Upper lobe of left lung (tissue), 6 donors: ENCODE measurements at places on chromosomes 2 and 18. TPM values are rescaled to one million over a fixed set of nuclear protein-coding genes. Genes with fewer than 3 reads are reported as not detected.

Gene HAAO
- 9.3 TPM for total RNA-seq

Gene VIT
- 0.54 TPM for total RNA-seq

Gene SCYGR4
- total RNA-seq = not detected

Gene NYAP2
- 2.0 TPM for total RNA-seq

Gene C1QL2
- total RNA-seq = not detected

Gene EFEMP1
- total RNA-seq = 257 TPM

DNA sequence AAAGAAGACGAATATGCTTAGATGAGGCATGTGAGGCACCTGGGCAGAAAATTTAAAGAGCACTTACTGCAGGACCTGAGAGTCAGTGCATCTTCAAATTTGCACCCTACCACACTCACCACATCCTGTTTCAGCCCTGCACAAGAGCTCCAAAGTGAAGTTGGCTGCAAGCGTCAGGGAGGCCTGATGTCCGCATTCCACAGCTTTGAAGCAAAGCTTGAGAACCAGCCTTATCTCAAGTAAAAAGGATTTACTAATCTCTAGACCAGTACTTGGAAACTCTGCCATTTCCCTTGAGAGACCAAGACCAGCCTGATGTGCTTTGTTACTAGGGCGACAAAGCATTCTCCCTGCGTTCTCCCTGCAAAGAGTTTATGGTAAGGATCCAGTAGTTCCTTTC is 3.4 kb upstream of the ASNSD1 start:
- H3K4me1 ChIP-seq = peaks cover 26% of the 10 kb centered on the region
- no peaks in the 10 kb centered on the region for H3K27me3 ChIP-seq
- H3K27ac ChIP-seq = peak overlapping the region; percentile 65
- no peaks in the 10 kb centered on the region for H3K36me3 ChIP-seq

DNA sequence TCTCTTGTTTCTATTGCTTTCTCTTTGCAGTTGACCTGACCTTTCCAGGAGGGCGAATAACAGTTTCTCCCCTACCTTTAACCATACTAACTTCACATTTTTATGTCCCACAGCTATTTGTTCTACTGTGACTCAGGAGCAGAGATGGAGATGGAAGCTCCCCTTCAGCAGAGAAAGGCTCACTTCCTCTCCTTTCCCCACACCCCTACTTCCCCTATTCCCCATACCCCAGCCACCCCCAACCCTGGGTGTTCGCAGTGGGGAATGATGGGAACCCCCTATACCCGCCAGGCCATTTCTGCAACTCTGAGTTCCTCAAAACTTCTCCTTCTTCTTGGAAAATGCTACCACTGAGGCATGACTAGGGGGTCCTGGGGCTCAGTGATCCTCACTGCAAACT is 285.4 kb upstream of the MGAT5 start:
- DNase-seq = no peak
- H3K4me1 ChIP-seq = no peaks in the 10 kb centered on the region
- H3K27ac ChIP-seq = no peak overlapping the region
- H3K4me3 ChIP-seq = no peak overlapping the region

DNA sequence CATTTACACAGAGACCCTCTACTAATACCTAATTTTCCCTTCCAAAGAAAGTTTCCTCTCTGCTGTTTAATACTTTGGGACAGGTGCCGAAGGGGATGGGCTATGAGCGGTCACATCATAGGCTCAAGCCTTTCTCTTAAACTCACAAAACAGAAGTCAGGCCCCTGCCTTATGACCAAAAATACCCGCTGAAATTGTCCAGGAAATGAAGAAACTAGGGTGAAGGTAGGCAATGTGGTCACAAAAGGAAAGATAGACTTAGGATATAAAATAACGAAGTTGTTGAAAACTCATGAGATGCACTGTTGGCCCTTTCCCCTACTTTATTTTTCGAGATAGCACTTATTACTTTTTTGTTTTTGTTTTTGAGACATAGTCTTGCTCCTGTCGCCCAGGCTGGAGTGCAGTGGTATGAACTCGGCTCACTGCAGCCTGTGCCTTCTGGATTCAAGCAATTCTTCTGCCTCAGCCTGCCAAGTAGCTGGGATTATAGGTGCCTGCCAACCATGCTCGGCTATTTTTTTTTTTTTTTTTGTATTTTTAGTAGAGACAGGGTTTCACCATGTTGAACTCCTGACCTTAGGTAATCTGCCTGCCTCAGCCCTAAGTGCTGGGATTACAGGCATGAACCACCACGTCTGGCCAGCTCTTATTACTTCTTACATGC is 16.3 kb downstream of the SLC8A1 start:
- DNase-seq = no peak
- H3K27me3 ChIP-seq = no peaks in the 10 kb centered on the region
- no peak overlapping the region for H3K4me3 ChIP-seq

- H3K4me1 ChIP-seq = peaks cover 28% of the 10 kb centered on the region
- peak; percentile 96 for DNase-seq
- H3K36me3 ChIP-seq = no peaks in the 10 kb centered on the region
These were observed 4.6 kb upstream of the MLPH start for GRCh38 chr2:237482485-237482884.

DNA sequence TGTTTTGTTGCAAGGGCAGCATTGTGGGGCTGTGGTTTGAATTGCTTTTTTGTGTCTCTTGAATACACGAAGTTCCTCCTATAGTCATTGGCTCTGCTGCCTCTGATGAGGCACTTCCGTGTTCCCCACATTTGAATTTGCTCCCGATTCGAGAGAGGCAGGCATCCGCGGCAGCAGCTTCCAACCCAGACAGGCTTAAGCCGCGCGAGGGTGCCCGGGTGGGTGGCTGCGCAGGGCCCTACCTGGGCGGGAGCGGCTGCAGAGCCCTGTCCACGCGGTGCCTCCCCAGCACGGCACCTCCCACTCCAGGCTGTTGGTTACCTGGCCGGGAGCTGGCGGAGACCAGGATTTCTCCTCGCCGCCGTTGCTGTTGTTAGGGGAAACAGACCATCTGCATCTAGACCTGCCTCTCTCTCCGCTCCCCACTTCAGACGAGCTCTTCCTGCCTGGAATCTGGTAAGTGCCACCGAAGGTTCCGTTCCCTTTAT is 151.3 kb downstream of the NEDD4L start:
- DNase-seq = peak; percentile 53
- H3K27me3 ChIP-seq = no peaks in the 10 kb centered on the region
- peak overlapping the region; percentile 77 for H3K27ac ChIP-seq
- peaks cover 5% of the 10 kb centered on the region for H3K4me1 ChIP-seq
- H3K36me3 ChIP-seq = no peaks in the 10 kb centered on the region
- peak overlapping the region; percentile 50 for H3K4me3 ChIP-seq

GRCh38 chr2:148553332-148553887 is 91.1 kb upstream of the EPC2 start:
- no peaks in the 10 kb centered on the region for H3K36me3 ChIP-seq
- no peak for DNase-seq
- H3K27me3 ChIP-seq = no peaks in the 10 kb centered on the region
- H3K4me3 ChIP-seq = no peak overlapping the region

- H3K36me3 ChIP-seq = no peaks in the 10 kb centered on the region
- H3K27me3 ChIP-seq = no peaks in the 10 kb centered on the region
- H3K4me3 ChIP-seq = no peak overlapping the region
- H3K4me1 ChIP-seq = no peaks in the 10 kb centered on the region
- DNase-seq = no peak
These were observed 601.2 kb upstream of the ZNF804A start for GRCh38 chr2:183996825-183997793.

- H3K4me1 ChIP-seq = peaks cover 40% of the 10 kb centered on the region
- peak overlapping the region; percentile 93 for H3K27ac ChIP-seq
- peak overlapping the region; percentile 50 for H3K4me3 ChIP-seq
These were observed 617 bp downstream of the CCDC142 start for GRCh38 chr2:74481961-74482800.

DNA sequence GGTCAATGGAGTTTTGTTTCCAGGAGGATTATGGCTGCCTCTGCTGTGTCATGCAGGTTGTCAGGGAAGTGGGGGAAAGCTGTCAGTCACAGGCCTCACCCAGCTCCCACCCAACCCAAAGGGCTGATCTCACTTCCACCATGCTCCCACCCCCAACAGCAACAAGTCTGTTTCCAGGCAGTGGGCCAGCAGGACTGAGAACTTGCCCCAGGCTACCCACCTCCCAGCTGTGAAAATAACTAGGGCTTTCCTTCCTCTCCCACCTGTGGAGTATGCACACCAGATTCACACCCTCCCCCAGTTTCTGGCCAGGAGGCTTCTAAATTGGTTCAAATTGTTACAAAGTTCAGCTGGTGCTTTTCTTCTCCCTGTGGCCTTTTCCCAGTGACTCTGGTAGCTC is 95.6 kb upstream of the ACVR1 start:
- no peak overlapping the region for H3K27ac ChIP-seq
- no peak overlapping the region for H3K4me3 ChIP-seq
- no peak for DNase-seq
- H3K36me3 ChIP-seq = no peaks in the 10 kb centered on the region

DNA sequence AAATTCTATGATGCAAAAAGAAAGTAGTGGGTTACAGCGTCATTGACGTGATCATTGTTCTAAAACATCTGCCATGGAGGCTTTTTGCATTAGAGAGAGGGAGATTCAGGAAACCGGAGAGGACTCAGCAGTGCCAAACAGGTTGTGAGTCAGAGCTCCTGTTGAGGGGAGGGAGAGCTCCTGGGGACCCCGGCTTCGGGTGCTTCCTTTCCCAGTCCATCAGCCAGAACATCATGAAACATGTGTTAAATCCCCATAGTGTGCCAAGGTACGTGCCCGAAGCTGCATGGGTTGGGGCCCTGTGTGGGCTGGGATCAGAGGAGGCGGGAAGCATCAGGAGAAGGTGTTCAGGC is 791 bp upstream of the CYRIA start:
- no peaks in the 10 kb centered on the region for H3K27me3 ChIP-seq
- DNase-seq = no peak
- H3K36me3 ChIP-seq = no peaks in the 10 kb centered on the region
- peaks cover 30% of the 10 kb centered on the region for H3K4me1 ChIP-seq
- no peak overlapping the region for H3K27ac ChIP-seq
- no peak overlapping the region for H3K4me3 ChIP-seq

DNA sequence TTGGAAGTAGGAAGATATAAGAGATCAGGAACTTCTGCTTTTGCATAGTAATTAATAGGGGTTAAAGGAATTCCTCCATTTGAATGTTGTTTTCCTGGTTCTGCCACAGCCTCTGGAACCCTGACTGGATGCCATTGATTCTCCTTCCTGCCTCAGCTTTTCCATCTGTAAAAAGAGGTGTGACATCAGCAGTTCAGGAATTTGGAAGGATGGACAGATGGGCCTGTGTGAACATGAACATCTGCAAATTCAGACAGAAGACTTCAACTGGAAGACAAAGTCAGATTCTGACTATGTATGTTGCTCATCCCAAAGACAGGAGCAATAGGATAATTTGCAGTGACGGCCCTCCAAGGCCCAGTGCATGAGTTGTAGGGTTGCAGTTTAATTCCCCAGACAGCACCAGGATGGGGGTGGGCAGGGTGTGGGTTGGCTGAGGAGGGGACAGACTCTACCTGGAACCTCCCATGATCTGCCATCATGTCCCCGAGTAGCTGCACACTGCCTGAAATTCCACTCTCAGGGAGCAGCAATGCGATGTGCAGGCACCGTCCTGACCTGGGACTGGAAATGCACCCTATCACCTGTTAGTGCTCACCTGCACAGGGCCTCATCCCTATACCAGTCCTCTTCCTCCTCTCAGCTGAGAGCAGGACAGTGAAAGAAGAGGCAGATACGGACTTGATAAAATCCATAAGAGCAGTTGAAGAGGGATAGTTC is 98.9 kb upstream of the EPAS1 start:
- DNase-seq = no peak
- H3K4me3 ChIP-seq = no peak overlapping the region
- H3K4me1 ChIP-seq = peaks cover 28% of the 10 kb centered on the region
- H3K27ac ChIP-seq = peak overlapping the region; percentile 18
- H3K36me3 ChIP-seq = no peaks in the 10 kb centered on the region
- no peaks in the 10 kb centered on the region for H3K27me3 ChIP-seq

DNA sequence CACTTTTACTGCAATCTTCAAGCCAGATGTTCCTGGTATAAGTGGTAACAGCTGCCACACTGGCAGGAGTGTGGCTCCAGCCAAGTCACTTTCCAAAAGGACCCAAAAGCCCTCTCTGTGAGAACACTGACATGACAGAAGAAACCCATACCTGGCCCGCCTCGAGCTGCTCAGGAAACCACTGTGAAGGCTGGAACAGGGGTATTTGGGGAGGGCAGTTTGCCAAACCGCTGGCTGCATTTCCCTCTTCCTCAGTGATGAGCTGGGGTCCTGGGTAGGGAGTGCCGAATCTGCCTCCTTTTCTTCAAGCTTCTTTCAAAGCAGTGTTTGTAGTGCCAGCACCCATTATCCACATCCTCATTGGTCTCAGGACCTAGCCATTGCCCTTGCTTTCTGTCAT is 10.3 kb upstream of the OSR1 start:
- H3K27me3 ChIP-seq = no peaks in the 10 kb centered on the region
- H3K4me3 ChIP-seq = no peak overlapping the region
- H3K27ac ChIP-seq = no peak overlapping the region
- H3K4me1 ChIP-seq = no peaks in the 10 kb centered on the region
- DNase-seq = no peak
- no peaks in the 10 kb centered on the region for H3K36me3 ChIP-seq

DNA sequence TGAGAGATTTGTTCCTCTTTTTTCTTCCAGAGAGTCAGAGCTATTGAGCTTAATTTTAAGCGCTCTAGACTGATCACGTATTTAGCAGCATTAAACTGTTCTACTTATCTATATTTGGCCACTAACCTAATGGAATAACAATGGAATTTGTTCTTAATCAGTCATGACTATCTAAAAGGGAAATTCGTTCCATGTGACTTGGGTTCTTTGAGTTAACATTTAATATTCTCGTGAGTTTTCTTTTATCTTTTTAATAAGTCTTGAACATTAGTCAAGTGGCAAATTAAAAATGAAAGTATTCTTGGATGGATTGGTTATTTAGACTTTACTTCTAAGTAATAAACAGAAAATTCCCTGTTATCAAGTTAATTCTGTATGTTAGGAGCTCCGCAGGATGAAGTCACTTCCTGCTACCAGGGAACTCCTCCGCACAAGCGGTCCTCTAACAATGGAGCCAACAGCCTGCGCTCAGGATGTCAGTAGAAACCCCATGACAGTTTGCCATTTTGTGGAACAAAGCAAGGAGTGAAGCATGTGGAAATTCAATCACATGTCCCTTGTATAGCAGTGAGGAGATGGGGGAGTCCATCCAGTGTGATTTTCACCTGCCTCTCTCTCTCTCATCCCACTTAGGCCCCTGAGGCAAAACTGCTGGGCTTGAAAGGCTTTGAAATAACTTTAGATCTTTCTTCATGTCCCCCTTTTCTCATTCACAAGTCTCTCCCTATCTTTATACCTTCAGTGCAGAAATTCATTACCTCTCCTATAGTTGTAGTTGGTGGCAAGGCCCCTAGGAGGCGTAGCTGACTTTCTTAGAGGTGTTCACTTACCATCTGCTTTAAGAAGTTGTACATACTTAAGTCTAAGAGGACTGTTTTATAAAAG is 138.1 kb downstream of the WDR7 start:
- H3K27me3 ChIP-seq = no peaks in the 10 kb centered on the region
- DNase-seq = no peak
- H3K27ac ChIP-seq = peak overlapping the region; percentile 66
- peaks cover 9% of the 10 kb centered on the region for H3K36me3 ChIP-seq
- no peaks in the 10 kb centered on the region for H3K4me1 ChIP-seq
- no peak overlapping the region for H3K4me3 ChIP-seq

GRCh38 chr2:175432021-175432420 is 250.5 kb upstream of the ATP5MC3 start:
- H3K4me3 ChIP-seq = no peak overlapping the region
- H3K4me1 ChIP-seq = no peaks in the 10 kb centered on the region
- no peaks in the 10 kb centered on the region for H3K36me3 ChIP-seq
- H3K27me3 ChIP-seq = no peaks in the 10 kb centered on the region
- no peak overlapping the region for H3K27ac ChIP-seq
- no peak for DNase-seq

- H3K27me3 ChIP-seq = no peaks in the 10 kb centered on the region
- no peaks in the 10 kb centered on the region for H3K4me1 ChIP-seq
- H3K36me3 ChIP-seq = no peaks in the 10 kb centered on the region
- H3K27ac ChIP-seq = no peak overlapping the region
- DNase-seq = no peak
These were observed 128.4 kb downstream of the ASXL3 start for GRCh38 chr18:33706391-33706790.
